ENCODE measurements at places on chromosomes 2 and 18.

DNA sequence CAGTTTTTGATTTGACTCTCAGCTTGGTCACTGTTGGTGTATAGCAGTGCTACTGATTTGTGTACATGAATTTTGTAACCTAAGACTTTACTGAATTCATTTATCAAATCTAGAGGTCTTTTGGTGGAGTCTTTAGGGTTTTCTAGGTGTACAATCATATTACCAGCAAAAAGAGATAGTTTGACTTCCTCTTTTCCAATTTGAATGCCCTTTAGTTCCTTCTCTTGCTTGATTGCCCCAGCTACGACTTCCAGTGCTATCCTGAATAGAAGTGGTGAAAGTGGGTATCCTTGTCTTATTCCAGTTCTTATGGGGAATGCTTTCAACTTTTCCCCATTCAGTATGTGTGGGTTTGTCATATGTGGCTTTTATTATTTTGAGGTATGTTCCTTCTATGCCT lies 312.9 kb upstream of the REV1 start:
- no peak for DNase-seq

DNA sequence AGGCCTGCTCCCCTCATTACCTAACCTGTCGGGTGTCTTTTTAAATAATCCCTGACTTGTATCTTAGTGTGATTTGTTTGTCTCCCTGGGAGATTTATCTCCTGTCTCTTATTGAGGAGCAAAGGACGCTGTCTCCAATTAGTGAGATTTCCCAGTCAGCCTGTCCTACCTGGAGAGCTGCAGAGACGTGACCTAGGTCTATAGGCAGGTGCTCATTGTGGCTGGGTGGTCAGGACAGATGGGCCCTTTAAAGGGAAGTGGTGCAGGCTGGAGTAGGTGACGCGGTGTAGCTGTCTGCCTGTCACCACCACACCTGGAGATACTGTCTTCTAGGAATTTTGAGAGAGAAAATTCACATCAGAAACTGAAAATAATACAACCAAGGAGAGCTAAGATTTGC lies 28.0 kb downstream of the PLB1 start:
- no peak for DNase-seq

DNA sequence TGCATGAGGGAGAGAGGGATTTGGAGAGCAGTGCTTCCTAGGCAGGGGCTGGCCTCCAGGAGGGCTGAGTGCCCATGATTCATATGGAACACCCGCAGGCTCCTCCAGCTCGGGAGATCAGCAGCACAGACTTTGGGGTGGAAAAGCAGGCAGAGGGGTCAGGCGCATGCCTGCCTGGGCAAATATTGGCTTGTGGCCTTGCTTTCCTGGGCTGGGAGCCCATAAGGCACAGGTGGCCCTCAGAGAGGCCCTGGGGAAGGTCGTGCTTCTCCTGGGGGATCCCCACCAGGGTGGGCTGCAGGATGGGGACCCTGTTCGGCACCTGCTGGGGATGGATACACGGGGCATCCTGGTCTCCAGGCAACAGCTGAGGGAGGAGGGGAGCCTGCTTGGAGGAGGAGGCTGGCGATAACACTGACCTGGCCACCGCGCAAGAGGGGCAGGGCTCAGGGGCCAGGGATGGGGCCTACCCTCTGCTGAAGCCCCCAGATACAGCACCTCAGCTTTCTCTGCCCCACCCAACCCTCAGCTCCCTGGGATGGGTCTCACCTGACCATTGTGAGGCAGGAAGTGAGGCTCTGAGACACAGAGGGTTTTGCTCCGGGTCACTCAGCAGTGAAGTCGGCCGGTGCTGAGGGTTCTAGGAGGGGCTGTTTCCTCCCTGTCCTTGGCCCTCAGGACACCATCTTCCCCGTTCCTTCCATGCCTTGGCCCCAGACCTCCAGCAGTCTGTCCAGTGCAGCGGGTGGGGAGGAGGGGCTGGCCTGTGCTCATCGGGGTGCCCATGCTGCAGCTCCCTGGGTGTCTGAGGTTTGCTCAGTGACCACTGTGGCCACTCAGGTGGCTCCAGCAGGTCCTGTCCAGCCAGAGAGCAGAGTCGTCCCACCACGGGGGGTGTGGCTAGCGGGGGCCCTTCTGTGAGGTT lies 12.0 kb downstream of the AQP12A start:
- no peak for DNase-seq

DNA sequence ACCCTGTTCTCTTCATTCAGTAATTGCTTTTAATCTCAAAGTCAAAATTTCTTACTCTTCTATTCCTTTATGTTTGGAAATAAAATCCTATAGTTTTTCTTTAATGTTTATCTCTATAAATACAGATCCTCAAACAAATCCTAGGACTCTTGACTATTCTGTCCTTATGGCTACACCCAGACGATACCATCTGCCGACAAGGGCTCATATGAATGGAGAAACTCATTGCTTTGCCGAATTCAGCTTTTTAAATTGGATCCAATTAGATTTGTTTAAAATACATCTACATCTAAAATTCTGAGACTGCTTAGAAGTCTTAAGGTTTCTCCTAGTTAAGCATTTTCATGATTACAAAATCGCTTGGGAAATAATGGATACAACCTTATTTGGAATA lies 9.0 kb downstream of the ALKAL2 start:
- DNase-seq = no peak

- peak; percentile 72 for DNase-seq
Observed at GRCh38 chr2:191048073-191048472, 34.1 kb upstream of the STAT1 start.

GRCh38 chr18:2337552-2338141 lies 233.7 kb downstream of the METTL4 start:
- peak; percentile 59 for DNase-seq

DNA sequence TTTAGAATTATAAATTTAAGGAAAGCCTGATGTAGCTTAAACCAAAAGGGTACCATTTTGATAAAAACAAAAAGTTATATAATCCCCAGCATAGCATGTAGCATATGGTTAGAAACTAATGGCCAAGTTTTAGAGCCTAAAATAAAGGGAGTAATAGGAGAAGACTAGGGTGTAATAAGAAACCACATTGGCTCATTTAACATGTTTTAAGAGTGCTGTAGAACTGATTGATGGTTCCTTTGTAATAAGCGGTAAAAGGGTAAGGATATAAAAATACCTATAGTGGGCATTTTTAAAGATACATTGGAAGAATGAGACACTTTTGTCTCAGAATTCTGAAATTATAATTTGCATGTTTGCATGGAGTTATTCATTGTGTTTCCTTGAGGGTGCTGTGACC lies 1.9 kb downstream of the PSMA8 start:
- DNase-seq = no peak

- DNase-seq = peak; percentile 31
Observed at GRCh38 chr2:69979902-69980807, 18.7 kb upstream of the ASPRV1 start.

GRCh38 chr2:174266288-174266687 lies 18.0 kb upstream of the OLA1 start:
- no peak for DNase-seq

GRCh38 chr2:190587106-190587505 lies 52.6 kb upstream of the NEMP2 start:
- DNase-seq = no peak

GRCh38 chr2:16090650-16091575 lies 150.6 kb downstream of the MYCN start:
- no peak for DNase-seq

- DNase-seq = no peak
Observed at GRCh38 chr2:240297256-240298116, 138.0 kb upstream of the GPC1 start.

- DNase-seq = peak; percentile 47
Observed at GRCh38 chr18:35051641-35052377, 10.6 kb downstream of the MAPRE2 start.

DNA sequence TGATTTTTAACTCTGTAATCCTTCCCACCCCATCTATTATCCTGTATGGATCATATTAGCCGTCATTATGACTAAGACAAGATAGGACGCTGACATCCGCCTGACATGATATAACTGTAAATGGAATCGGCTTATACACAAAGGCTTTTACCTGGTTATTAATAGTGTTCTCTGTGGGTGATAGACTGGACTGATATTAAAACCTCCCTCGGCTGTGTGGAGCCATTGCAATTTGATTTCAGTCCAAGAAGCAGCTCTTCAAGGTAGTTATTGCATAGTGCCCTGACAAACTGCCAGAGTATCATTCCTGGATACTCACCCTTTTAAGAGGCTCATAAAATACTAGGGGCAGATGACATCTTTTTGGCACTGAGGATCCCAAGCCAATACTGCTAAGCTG lies 226.1 kb upstream of the HNRNPA3 start:
- peak; percentile 12 for DNase-seq

- DNase-seq = no peak
Observed at GRCh38 chr2:101114815-101115214, 36.4 kb downstream of the TBC1D8 start.

- DNase-seq = no peak
Observed at GRCh38 chr2:2024751-2025481, 280.6 kb upstream of the PXDN start.

GRCh38 chr2:169664600-169664977 lies 29.6 kb downstream of the CFAP210 start:
- no peak for DNase-seq

- DNase-seq = no peak
Observed at GRCh38 chr2:129345540-129345939, 633.9 kb upstream of the RAB6C start.

- DNase-seq = no peak
Observed at GRCh38 chr2:214839464-214839863, 30.0 kb upstream of the BARD1 start.

- no peak for DNase-seq
Observed at GRCh38 chr18:74613381-74613780, 15.7 kb downstream of the ZNF407 start.

DNA sequence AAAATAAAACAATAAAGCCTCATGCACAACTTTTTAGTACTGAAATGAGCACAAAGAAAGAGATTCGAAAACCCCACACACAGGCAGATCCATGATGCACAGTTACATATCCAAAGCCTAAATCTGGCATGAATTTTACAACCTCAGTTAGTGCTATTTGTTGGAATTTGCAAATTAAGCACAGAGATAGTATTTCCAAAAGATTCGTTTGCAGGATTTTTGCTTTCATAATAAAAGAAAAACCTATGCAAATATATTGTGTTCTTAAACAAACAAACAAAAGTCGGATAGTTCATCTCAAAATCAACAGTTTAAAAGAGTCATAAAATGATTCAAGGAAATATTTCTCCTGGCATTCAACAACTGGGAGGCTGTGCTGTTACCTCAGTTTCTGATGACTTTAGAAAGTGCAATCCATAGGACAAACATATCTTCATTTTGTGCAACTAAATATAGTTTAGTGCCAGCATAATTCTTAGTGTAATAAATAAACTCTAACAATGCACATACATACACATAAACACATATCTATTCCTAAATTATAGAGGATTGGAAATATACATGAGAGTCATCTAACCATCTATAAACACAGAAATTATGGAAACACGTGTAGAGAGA lies 10.8 kb downstream of the PAX3 start:
- no peak for DNase-seq

DNA sequence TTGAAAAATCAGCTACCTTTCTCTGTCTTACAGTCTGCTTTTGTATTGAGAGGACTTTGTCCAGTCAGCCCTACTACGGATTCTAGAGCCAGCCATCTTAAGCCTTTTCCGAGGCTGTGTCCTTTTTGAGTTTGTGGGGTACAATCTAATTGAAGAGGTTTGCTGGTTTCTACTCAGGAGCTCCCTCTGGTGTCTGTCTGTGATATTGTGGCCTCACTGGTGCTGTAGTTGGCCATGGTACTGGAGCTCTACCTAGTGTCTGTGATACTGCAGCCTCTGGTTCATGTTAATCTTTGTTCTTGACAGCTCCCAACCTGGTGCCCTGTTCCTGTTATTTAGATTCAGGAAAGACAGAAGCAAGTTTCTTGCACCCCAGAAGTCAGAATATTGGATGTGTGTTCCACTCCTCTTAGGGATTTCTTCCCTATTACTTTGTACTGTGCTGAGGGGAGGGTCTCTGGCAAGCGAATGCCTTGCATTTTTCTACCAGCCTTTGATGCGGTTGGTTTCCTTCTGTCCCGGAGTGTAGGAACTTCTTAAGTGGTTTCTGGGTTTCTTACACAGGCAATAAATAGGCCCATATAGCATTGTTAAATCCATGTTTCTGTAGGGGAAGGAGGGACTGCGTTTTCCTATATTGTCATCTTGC lies 78.5 kb downstream of the ACSL3 start:
- peak; percentile 74 for DNase-seq

DNA sequence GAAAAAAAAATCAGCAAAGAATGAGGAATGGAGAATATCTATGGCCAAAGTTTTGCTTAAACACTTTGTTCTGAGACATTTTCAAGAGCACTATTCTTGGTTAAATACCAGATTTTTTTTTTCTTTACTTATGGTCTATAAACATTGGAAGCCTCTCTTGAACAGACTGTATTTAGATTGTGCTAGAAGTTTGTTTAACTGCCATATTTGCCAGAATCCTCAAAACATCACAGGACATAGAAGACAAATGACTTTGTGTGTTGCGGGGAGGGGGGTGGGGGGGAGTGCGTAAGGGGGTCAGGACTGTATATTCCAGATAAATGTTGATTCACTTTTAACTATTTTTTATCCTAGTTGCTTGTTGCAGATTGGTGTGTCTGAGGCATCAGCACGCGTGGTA lies 262.0 kb downstream of the MEIS1 start:
- no peak for DNase-seq

GRCh38 chr2:197894751-197895274 lies 90.4 kb downstream of the PLCL1 start:
- no peak for DNase-seq

- no peak for DNase-seq
Observed at GRCh38 chr18:56747032-56747658, 96.0 kb downstream of the WDR7 start.

DNA sequence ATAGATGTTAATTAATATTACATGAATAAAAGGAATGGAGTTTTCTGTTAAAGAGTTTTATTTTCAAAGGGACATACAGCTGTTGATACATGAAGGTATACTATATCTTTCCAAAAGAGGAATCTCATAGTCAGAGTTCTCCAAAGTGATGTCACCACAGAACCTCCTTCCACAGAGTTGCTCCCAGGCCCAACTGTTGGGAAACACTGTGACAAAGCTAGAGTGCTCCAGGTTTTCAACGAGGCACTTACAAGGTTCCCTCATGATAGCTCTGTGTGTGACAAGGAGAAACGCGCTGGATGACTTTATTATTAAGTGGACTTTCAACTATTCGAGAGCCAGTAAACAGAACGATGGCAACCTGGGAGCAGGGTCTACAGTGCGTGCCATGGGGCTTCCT lies 33.5 kb downstream of the PTPN18 start:
- no peak for DNase-seq

- no peak for DNase-seq
Observed at GRCh38 chr18:59072727-59073421, 66.8 kb upstream of the SEC11C start.

DNA sequence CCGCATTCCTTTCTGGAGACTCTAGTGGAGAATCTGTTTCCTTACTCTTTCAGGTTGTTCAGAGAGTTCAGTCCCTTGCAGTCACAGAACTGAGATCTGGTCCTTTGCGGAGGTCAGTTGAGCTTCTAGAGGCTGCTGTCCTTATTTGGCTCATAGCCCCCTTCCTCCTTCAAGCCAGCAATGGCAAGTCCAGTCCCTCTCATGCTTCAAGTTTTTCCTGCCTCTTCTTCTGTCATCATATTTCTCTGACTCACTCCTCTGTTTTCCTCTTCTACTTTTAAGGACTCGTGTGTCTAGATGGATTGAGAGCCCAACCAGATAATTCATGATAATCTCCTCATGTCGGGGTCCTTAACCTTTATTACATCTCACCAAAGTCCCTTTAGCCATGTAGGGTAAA lies 173.5 kb upstream of the FOSL2 start:
- DNase-seq = peak; percentile 38

GRCh38 chr2:222771832-222772231 lies 89.0 kb upstream of the ACSL3 start:
- no peak for DNase-seq

Data from fibroblast of mammary gland (primary cell).